ENCODE measurements at places on chromosomes 6 and 20.

DNA sequence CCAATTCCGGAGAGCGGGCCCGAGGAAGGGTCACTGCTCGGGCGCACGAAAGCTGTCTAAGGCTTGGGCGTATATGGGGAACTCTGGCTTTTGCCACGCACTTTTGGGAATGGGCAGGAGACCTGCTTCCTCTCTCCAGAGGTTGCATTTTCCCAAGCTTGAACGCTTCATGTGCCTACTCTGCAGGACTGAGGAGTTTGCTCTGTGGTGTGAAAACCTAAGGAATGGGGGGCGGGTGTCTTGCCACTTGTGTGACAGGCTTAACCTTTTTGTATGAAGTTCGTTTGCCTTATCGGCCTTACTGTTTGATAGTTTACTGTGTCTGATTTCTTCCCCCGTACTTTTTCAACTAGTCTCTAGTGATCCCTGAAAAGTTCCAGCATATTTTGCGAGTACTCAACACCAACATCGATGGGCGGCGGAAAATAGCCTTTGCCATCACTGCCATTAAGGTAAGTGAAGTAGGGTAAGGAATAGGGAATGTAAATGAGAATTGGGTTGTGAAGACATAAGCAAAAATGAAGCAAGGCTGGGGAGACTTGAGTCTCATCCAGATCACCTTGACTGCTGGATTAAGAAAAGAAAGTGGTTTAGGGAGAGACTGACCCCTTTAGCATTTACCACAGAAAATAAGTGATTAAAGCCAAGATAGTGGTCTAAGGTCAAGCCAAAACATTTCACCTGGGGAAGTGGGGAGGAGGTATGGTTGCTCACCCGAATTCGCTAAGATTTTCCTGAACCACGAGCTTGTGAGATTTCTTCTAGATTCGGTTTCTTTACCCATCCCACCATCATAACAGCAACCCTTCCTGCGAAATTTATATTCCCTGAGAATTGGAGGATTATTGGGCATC lies 627 bp downstream of the RPS18 start:
- no peak for DNase-seq

- DNase-seq, result no peak
These were observed 63.8 kb upstream of the CD83 start for GRCh38 chr6:14053811-14054210.

DNA sequence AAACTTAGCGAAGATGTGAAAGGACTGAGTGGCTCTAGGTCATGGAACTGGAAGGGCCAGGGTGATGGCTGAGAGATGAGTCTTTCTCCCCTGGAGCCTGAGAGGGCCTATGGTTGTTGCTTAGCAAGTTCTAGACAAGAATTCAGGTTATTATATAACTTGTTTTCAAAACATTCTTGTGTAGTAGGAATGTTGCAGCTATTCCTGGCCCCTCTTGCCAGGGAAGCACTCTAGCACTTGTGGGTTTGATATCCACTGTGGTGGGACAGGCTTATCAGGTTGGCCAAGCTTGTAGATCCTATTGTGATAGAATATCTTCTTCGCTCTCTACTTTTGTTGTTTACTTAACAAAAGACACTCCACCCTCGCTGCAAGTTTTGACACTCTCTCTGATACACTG lies 211.8 kb upstream of the CITED2 start:
- DNase-seq, result no peak

DNA sequence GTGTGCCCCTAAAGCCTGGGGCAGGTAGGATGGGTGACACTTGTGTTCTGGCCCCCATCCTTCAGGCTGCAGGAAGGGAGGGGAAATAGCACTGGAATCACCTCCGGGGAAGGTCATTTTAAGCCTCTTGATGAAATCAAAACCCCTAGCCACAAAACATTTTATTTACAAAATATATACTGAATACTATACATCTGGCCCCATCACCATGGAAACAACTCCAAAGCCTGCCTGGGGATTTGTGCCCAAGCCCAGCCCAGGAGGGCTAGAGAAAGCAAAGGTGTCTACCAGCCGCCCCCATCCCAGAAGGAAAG lies 2.6 kb downstream of the SMIM29 start:
- DNase-seq, result no peak

GRCh38 chr6:43774776-43775534 lies 4.9 kb downstream of the VEGFA start:
- DNase-seq, result no peak

GRCh38 chr6:157981395-157982101 lies at the start of gene SYNJ2:
TSS of gene SYNJ2 (plus strand) at chr6:157981863. CDS start at chr6:157981962, 99 bp downstream.
- DNase-seq, result no peak

DNA sequence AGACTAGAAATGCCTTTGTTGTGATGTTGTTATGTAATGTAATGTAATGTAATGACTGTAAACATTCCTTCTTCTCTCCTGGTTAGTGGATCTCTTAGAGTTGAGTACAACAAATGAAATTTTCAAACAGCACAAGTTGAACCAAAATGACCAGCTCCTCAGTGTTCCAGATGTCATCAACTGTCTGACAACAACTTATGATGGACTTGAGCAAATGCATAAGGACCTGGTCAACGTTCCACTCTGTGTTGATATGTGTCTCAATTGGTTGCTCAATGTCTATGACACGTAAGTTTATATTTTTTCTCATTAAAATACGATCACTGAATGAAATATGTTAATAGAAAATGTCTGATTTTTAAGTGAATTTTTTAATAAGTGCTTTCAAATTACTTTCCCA lies 496.7 kb downstream of the UTRN start:
- DNase-seq, result no peak

DNA sequence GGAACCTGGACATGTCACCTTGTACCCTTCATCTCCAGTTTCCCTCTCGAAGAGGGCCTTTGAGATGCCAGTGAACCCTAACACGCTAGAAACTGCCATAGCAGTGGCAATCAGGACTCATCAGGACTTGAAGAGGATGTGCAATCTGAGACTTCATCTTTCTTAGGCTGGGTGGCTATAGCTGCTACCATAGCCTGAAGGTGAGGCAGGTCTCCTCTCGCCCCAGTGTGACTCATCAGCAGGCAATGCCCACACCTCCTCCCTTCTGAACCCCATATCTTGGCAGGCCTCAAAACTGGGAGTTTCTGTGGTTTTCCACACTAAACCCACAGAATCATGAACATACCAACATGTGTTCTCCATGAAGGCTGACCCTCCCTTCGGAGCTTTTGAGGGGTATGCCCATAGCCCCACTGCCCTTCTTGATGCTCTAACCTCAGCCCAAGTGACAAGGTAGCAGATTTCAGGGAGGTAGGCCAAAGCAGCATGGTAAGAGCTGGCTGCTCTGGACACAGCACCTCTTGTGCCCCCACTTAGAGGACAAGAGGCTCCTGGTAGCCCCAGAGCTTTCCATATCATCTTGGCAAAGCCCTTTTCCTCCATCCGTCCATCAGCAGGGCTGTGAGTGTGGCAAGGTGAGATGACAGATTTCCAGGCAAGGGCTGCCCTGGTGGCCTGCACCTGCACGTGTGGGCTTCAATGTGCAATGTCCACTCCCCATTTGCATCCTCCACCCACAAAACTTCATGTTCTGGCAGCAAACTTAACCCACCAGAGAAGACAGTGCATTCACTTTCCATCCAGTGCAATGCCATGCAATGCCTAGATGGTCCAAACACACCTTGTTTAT lies 2.6 kb downstream of the BLCAP start:
- DNase-seq, result no peak

DNA sequence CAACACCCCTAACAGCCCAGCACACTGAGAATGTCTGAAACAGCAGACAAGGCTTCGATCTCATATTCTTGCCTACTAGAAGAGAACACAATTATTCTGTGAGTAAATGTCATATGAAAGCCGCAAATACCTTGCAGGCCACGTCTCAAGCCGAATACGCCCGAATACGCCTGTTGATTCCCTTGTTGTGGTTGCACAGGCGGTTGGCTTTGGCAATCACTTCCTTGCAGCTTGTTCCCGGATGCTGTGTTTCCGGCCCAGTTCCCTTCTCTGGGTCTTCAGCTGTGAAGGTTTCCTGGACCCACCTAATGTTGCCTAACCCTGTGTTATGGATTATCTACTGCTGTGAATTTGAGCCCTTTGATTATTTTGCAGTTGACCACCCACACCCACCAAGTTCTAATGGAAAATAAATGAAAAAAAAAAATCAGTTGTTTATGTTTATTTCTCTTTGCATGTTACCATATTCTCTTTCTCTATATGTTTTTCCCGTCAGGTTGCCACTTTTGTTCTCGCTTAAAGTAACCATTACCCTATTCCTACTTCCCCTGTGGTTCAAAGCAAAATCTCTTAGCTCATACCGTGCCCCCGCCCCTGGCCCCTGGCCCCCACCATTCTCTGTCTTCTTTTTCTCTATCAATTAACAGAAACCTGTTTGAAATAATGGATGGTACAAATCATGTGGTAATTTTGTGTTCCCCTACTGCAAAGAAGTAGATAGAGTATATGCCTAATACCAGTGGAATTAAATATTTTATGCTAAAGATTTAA lies 172.4 kb downstream of the ADGB start:
- no peak for DNase-seq

GRCh38 chr6:42280966-42281533 lies 63.4 kb upstream of the MRPS10 start:
- DNase-seq, result no peak

DNA sequence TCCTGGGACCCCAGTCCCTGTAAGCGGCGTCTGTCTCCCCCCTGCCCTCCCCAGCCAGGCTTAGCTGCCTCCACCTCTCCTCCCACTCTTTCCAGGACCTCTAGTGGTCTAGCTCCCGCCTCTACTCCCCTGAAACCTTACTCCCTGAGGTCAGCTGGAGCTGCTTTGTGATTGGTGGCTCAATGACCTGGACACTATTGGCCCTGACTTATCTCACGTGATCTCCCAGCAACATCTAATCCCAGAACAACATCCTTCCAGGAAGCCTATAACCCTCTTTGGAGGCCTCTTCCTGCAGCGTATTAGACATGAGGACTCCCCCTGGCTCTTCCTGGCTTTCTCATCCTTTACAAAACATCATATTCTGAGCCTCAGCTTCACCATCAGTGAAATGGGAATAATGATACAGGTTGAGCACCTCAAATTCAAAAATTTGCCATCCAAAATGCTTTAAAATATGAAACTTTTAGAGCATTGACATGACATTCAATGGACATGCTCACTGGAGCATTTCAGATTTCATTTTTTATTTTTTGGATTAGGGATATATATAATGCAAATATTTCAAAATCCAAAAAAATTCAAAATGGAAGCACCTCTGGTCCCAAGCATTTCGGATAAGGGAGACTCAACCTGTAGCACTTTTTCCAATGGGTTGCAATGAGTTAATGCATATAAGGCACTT lies 16.3 kb upstream of the SRC start:
- DNase-seq, result no peak

GRCh38 chr6:46903175-46903574 lies 18.6 kb downstream of the ADGRF5 start:
- no peak for DNase-seq

GRCh38 chr6:169034516-169035167 lies 219.0 kb downstream of the THBS2 start:
- DNase-seq, result no peak

GRCh38 chr6:54008589-54008988 lies 102.7 kb upstream of the MLIP start:
- DNase-seq, result no peak

DNA sequence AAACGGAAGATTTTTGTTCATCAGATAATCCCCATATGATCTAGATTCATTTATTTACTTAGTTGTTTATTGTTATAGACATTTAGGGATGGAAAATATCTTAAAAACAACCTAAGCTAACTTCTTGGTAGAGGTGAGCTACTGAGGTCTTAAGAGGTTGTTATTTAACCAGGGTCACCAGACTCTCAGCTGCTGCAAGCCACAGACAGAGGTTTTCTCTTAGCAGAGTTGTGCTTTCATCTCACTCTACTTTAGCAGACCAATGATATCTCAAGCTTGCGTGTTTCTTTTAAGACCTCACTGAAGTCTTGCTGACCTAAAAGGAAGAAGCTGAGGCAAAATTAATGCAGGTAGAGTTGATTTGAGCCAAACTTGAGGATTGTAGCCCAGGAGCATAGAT lies 43.6 kb downstream of the NCOA7 start:
- no peak for DNase-seq

- no peak for DNase-seq
These were observed 13.6 kb upstream of the C20orf144 start for GRCh38 chr20:33648396-33649004.
